ENCODE measurements at places on chromosomes 7 and 10.

DNA sequence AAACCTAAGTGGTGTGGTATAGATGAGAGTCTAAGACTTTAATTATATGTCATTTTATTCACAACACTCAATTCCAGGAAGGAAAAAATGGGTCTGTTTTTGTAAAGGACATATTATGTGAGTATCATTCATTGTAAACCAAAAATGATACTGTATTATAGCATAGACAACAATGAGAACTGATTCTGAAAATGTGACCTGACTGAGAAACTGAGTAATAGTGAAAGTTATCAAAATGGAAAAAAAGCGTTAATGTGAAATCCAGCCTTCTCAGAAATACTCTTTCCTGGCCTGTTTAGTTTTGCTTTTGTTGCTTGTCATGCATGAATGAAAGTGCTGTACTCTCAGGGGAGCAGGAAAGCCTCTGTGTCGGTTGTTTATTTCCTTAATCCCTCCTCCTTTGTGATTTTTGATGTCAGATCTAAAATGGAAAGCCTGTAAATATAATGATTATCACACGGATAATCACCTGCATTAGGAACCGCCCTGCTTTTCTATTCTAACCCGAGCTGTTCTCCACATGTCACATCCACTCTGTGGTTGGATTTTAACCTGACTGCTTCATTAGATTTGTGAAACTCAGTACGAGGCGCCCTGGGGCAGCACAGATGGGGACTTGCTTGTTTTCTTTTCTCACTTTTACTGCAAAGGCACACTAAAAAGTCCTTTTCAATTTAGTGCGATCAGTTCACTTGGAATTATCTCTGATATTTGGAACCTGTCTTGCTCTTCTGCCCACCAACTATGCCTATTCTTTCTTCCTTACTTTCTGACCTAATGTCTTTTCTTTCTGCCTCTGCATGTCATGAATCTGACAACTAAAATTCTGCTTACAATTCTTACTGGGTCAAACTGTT, 240.9 kb upstream of the KAT6B start:
- DNase-seq = peak; percentile 14

GRCh38 chr7:128036226-128036940, 5.1 kb upstream of the LRRC4 start:
- no peak for DNase-seq

DNA sequence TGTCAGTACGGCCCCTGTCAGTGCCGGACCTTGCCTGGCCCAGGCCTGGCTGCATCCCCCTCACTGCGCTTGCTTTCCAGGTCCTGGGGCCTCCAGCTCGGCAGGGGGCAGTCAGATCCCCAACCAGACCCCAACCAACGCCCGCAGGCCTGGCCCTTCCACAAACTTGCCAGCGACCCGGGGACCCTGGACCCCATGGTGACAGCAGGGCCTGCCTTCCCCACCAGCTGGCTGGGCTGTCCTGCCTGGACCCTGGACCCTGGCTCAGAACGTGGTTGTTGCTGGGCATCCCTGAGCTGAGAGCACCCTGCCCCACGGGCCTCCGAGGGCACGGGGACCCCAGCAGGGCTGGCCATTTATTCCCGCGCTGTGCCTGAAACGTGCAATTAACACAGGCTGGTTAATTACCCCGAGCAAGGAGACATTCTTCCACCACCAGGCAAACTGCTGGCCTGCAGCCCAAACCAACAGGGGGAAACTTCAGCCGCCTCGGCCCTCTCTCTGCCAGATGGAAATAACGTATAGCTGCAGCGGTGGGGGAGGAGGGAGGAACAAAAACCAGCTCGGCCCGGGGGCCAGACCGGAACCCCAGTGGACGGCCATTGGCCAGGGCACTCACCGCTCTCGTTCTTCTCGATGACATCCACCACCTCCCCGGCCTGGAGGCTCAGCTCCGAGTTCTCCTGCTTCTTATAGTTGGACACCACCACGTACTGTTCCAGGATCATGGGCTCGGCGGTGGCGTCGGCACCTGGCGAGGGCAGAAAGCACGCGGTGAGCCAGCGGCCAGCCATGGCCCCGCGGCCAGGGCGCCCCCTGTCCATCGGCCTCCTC, 167.1 kb downstream of the NEURL1 start:
- DNase-seq = no peak

- DNase-seq = no peak
These were observed 218.4 kb downstream of the GLRX3 start for GRCh38 chr10:130354573-130354954.

DNA sequence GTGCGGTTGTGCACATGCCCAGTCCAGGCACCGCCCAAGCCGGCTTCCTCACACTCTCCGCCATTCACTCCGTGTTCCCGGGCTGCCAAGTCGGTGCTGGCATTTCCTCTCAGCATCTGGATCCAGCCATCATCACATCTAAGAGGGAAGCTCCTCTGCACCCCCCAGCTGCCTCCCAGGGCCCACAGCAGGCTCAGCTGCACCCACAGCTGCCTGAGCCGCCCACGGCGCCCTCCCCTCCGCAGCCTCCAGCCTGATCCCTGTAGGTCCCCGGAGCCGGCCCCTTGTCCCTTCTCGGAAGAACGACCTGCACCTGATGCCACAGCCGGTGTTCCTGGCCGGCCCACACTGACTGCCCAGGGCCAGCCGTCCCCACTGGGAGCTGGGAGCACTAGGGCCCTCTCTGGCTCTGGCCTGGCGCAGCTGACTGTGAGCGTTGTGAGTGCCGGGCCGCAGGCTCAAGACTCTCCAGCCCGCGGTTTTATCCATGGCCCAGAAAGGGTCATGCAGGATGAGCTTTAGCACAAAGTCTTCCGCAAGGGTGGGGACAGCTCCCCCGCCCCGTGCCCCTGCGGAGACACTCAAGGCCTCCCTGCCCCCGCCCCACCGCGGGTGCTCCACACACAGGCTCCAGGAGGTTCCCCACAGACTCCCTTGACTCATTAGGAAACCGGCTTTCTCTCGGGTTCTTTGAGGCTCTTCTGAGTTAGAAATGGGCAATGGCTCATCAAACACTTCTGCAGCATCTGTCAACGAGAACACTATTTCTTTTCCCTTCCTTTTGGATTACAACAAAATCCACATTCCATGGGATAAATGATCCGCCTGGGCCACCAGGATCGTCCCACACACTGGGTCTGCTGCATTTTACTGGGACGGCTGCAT, 31.2 kb downstream of the CFAP46 start:
- no peak for DNase-seq

GRCh38 chr7:111495173-111495810, 67.0 kb downstream of the IMMP2L start:
- no peak for DNase-seq

- DNase-seq = no peak
These were observed 13.8 kb upstream of the SND1 start for GRCh38 chr7:127638197-127638596.

DNA sequence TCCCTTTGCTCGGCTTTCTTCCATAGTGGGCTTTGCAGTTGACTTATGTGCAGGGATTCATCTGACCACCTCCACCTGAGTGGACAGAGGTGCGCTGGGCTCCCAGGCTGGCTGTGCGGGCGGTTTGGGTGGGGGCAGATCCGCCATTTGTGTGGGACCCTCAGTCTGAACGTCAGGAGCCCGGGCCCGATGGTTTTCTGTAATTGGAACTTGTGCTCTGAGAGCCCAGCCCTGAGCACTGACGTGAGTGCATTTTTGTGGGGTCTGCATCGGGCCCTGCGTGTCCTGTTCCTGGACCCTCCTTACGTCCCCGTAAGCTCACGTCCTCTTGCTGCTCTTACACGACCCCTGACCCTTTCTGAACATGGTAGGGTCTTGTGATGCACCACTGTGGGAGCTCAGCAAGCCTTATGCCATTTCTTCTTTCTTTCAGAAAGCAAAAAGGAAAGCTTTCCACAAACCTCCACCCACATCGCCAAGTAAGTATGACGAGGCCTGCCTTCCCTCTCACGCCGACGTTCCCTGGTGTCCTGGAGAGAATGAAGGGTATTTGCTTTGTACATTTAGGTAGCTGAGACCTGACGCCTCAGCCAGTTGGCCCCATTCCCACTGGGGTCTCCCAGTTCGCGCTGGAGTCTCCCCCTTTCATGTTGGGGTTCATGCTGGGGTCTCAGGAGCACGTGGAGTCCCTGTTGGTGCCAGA, 9.9 kb downstream of the IQCE start:
- no peak for DNase-seq

DNA sequence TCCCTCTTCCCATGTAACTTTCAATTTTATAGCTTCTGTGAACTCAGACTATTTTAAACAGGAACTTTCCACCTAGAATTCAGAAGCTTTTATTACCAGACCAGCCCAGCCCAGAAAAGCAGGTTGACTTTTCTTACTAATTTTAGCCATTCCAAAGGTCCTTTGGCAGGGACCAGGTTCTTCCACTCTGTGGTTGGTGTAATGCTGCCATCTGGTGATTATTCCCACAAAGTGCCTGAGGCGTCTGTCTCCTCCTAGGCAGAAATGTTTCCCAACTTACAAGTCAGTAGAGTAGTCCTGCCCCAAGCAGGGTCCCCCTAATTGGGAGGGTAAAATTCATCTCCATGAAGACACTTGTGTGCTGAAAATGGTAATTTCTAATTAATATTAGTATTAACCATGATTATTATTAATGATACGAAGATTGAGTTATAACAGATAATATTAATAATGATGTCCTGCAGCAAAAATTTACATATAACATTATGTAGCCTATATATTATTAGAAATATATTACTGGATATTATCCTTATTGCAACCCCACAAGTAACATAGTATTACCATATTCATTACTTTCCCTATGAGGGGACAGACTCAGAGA, 53.0 kb upstream of the PPP1R17 start:
- no peak for DNase-seq

DNA sequence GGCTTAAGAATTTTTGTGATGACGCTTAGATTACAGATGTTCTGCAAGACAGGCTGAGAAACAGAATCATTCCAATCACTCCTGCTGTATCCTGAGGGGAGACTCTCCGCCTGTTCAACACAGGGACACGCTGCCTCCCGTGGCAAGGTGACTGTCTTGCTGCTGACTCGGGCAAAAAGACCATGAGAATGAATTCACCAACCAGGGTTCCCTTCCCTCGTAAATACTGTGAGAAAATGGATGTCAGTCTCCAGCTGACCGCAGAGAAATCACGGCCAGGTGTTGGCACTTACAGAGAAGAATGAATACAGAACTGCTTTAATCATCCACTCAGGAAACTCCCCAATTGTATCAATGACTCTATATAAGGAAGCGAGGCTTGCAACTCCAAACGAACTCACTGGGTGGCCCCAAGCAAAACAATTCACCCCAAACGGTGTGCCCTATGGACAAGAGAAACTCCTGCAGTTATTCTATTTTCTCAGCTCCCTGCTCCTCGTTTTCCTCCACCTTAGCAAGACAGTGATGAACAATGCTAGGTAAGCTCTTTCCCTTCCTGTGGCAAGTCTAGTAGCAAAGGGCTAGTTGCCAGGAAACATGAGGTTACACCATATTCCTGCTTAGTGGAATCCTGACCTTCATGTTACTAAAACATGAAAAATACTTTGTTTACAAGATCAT, 22.8 kb downstream of the GNA12 start:
- no peak for DNase-seq

- DNase-seq = no peak
These were observed 32.1 kb upstream of the NMT2 start for GRCh38 chr10:15200626-15201025.

GRCh38 chr10:97210543-97210960, 24.8 kb upstream of the SLIT1 start:
- DNase-seq = peak; percentile 51

- no peak for DNase-seq
These were observed 109.1 kb upstream of the AFAP1L2 start for GRCh38 chr10:114513381-114513792.

DNA sequence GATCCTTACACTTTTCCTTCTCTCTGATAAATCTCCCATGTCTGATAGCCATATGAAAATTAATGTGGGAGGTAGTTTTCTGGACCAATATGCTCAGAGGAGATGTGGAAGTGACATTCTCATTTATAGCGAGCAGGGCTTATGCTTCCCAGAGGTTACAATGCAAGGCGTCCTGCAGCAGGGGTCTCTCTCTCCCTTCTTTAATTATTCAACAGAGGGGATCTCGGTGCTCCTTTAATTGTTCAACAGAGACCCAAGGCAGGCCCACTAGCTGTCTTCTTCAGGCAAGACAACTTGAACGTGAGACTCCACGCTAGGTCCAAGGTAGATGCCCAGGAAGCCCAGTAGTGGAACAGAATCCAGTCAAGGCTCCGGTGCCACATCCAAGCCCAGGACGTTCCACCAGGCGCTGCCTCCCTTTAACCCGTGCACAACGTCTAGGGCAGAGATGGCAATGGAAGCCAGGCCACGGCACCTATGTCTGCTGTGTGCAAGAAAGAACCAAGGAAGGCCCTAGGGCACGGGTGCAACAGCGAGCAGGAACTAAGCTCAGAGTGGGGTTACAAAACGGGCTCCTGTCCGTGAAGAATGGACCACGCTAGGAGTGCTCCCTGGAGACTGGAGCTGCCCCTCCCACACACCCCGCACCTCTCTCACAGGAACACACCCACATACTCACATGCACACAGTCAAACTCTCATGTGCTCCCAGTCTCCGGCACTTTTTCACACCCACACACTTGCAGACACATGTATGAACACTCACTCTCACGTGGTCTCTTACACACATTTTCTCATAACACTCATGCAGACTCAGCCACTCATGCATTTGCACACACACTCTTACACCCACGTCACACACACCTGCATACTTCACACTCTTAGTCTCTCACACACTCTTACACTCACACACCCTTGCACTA, 230.4 kb downstream of the TNS3 start:
- no peak for DNase-seq

DNA sequence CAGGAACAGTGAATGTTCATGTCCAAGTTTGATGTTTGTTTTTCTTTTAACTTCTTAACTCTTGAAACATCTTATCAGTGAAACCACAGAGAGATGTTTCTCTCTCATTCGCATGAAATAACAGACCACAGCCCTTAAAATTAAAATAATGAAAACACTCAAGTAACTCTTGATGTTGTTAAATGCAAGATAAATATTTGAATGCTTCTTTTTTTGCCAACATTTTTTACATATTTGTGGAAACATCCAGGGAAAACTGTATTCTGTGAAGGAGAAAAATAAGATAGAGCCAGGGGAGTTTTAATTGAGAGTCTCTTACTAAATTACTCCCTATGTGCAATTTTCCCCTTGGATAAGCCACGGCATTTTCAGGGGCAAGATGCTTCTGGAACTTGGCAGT, 361.8 kb upstream of the MGMT start:
- no peak for DNase-seq

GRCh38 chr10:117761695-117762094, 219.1 kb downstream of the EMX2 start:
- no peak for DNase-seq

GRCh38 chr10:6958254-6958653, 378.2 kb upstream of the PRKCQ start:
- DNase-seq = no peak
